ENCODE measurements at places on chromosomes 16 and 17. TPM values are rescaled to one million over a fixed set of nuclear protein-coding genes. Genes with fewer than 3 reads are reported as not detected.

The KLHL10 gene
- total RNA-seq = not detected

The ST6GALNAC2 gene
- total RNA-seq = 0.51 TPM

The NDUFAB1 gene
- 157 TPM for total RNA-seq

The KRT31 gene
- total RNA-seq = not detected

The NEUROD2 gene
- not detected for total RNA-seq

The SNTB2 gene
- 6.3 TPM for total RNA-seq

The FBXO39 gene
- total RNA-seq = 0.05 TPM

Measured in A549 treated with dexamethasone at 1 μM for 4 hours (cell line).